ENCODE measurements at places on chromosomes 16 and 17.
A peak's percentile ranks its signal among the peaks of the same experiment; 100 is the strongest.

DNA sequence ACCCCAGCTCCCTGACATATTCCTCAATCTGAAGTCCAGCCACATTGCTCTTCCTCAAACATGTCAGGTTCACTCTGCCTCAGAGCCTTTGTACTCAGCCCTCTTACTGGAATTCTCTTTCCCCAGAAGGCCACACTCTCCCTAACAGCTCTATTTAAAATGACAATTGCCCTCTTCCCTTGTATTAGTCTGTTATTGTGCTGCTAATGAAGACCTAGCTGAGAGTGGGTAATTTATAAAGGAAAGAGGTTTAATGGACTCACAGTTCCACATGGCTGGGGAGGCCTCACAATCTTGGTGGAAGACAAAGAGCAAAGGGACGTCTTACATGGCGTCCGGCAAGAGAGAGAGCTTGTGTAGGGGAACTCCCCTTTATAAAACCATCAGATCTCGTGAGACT lies 46.0 kb downstream of the HS3ST2 start:
- DNase-seq = no peak

DNA sequence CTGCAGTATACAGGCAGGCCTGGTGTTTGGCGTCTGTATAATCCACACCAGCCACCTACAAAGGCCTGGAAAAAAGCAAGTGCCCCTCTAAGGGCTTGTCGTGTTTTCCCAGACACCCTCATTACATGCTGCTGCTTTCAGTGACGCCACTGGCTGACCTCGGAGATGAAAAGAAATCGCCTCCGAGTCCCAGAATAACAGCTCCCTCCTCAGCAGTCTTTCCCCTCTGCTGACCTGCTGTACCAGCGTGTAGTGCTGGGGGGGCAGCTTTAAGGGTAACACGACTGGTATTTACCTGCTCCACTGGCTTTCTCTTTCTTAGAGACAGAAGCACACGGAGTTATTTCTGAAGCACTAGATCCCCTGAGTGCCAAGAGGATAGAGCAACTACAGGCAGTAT lies 296.8 kb downstream of the GRIN2A start:
- no peak for DNase-seq

DNA sequence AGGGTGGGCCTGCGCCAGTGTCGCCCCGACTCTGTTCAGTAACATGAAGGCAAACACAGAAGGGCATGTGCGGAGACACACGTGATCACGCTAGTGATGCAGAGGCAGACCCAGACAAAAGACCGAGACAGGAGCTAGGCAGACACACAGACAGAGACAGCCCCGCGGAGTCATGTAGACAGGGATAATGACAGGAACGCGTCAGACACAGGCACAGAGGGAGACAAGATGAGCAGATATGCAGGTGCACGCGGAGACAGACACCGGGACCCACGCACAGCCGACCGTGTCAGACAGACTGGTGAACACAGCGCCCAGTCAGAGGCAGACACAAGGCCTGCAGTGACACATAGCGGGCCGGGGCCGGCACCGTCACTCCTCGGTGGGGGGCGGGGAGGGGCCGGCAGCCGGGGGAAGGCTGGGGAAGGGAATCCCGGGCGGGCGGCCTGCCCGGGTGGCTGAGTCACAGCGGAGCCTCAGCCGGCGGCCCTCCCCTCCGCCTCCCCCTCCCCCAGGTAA lies 7.4 kb downstream of the KDM6B start:
- DNase-seq = peak; percentile 32

GRCh38 chr17:9307313-9307998 lies 268.2 kb downstream of the STX8 start:
- DNase-seq = no peak

GRCh38 chr16:68448360-68448970 lies at the start of gene SMPD3:
TSS of gene SMPD3 (minus strand) at chr16:68448508. CDS start at chr16:68372181, 76,327 bp downstream.
- peak; percentile 90 for DNase-seq

- DNase-seq = no peak
These were observed 1.8 kb downstream of the RABEP2 start for GRCh38 chr16:28923231-28923587.

DNA sequence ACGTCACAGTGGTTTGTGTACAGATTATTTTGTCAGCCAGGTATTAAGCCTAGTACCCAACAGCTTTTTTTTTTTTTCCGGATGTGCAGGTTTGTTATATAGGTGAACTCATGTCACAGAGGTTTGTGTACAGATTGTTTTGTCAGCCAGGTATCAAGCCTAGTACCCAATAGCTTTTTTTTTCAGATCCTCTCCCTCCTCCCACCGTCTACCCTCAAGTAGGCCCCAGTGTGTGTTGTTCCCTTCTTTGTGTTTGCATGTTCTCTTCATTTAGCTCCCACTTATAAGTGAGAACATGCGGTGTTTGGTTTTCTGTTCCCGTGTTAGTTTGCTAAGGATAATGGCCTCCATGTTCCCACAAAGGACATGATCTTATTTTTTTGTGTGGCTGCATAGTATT lies 19.9 kb downstream of the RPTOR start:
- no peak for DNase-seq

GRCh38 chr17:67601897-67602296 lies 115.8 kb upstream of the NOL11 start:
- no peak for DNase-seq

DNA sequence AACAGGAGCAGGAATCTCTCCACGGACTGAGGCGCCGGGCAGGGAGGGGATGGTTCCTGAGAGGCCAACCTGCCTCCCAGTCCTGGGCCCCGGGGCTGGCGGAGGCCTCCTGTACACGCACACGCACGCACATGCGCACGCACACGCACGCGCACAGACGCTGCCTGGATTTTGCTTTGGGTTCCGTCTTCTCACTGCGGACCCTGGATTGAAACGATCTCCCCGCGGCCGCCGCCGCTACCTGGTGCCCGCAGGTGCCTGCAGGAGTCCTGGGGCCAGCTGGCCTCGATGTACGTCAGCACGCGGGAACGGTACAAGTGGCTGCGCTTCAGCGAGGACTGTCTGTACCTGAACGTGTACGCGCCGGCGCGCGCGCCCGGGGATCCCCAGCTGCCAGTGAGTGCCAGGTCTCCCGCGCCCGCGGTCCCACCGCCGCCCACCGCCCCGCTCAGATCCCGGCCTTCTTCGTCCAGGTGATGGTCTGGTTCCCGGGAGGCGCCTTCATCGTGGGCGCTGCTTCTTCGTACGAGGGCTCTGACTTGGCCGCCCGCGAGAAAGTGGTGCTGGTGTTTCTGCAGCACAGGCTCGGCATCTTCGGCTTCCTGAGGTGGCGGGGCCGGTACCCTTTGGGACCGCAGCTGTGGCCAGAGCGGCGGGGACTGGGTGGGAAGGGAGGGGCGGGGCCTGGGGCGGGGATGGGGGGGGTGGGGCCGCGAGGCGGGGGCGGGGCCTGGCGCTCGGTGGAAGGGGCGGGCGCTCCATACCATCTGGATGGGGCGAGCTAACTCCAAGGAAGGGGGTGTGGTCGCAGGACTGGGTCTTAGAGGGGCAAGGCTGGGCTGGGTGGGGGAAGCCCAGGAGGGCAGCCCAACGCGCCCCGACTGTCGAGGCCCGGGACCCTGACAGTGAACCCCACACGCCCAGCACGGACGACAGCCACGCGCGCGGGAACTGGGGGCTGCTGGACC lies 12.3 kb downstream of the CES4A start:
- no peak for DNase-seq

GRCh38 chr16:29662729-29663015 lies 375 bp upstream of the SPN start:
- no peak for DNase-seq

- DNase-seq = no peak
These were observed 30.2 kb upstream of the JPT2 start for GRCh38 chr16:1647856-1648255.

DNA sequence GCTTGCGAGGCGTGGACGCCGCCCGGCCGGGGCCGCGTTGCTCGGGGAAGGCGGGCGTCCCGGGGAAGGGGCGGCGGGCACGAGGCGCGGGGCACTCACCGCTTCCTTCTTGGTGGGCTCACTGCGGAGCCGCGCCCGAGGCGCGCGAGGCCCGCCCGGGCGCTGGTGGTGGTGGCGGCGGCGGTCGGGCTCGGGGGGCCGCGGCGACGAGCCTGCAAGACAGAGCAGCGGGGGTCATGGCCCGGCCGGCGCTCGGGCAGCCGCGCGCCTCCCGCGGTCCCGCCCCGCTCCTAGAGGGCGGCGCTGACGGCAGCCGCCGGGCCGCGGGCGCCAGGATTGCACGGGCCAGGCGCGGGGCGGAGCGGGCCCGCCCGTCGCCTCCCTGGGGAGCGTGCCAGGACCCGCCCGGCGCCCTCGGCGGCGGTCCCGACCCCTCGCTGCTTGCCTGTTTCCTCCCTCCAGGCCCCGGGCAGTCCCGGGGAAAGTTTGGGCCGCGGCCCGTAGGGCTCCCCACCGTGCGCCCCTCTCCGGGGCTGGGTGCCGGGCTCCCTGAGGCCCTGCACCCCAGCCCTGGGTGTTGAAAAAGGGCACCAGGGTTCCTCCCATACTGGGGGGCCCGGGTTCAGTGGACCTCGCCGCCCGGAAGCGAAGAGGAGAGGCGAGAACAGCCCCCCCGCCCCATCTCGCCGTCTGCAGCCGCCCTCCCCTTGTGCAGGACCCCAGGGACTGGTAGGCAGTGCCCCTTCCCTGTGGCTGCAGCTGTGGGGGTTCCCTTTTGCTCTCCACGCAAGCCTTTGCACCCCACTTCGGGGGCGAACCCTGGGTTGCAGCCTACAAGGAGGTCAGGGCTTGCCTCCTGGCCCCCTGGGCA lies at the start of gene C16orf74:
TSS of gene C16orf74 (minus strand) at position 270 of the 871 bp plus-strand sequence. CDS start 15,879 bp downstream, outside the sequence.
- no peak for DNase-seq

- no peak for DNase-seq
These were observed 35.3 kb downstream of the CUEDC1 start for GRCh38 chr17:57919918-57920317.

DNA sequence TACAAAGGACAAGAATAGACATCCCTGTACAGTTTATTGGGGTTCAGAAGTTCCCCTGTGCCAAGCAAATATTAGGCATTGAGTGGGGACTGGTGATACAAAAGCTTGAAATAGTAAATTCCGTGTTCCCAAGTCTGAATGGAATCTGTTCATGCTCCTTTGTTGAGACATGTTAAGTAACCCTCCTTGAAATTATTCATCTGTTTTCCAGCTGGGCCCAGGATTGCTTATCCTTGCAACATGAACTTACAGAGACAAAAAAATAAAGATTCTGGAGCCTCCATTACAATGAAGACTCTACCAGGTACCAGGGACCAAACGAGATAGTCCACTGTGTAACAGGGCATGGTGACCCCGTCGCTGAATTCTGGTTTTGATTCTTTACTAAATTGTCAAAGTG lies 6.1 kb upstream of the CCL8 start:
- DNase-seq = no peak

- no peak for DNase-seq
These were observed 1390.1 kb upstream of the CDH8 start for GRCh38 chr16:63426275-63426870.

GRCh38 chr16:76885776-76886537 lies 305.0 kb upstream of the MON1B start:
- no peak for DNase-seq

DNA sequence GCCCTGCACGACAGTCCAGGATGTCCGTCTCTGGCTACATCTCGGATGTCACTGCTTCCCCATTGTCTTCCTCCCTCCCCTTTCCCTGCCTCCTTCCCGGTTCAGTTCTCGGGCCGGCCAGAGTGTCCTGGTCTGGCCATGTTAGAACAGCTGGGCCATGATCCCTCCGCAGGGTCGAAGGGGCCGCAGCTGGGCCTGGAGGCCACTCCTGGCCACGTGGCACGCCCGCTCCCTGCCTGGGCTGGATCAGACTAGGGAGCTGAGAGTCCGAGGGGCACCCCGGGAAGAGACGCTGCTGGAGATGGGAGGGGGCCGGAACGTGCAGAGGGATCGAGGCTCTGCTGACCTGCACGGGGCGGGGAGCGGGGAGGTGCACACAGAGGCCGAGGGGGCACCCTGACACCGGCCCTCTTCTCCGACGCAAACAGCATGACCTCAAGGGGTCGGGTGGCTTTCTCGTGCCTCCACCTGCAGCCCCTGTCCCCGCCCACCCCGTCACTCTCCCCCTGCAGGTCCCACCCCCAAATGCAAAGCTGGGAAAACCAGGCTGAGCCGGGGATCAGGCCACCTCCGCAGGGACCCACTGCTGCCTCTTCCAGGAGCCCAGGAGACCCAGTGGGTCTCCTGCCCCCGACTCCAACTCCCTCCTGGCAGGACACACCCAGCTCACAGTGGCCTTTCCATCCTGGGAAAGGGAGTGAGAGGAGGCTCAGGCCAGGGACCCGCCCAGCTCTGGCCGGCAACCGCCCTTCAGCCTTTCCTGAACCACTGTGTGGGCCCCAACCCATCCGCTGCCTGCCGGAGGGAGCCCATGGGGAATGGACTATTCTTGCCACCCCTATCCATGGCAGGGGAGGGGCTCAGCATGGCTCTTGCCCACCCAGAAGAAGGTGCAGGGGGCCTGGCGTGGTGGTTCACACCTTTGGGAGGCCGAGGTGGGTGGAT lies 38.5 kb downstream of the CTU2 start:
- no peak for DNase-seq

- DNase-seq = no peak
These were observed 18.7 kb downstream of the SREBF1 start for GRCh38 chr17:17818088-17818526.

GRCh38 chr16:55225972-55226542 lies 97.9 kb upstream of the IRX6 start:
- DNase-seq = no peak

- no peak for DNase-seq
These were observed 11.5 kb upstream of the LONP2 start for GRCh38 chr16:48232493-48233040.

DNA sequence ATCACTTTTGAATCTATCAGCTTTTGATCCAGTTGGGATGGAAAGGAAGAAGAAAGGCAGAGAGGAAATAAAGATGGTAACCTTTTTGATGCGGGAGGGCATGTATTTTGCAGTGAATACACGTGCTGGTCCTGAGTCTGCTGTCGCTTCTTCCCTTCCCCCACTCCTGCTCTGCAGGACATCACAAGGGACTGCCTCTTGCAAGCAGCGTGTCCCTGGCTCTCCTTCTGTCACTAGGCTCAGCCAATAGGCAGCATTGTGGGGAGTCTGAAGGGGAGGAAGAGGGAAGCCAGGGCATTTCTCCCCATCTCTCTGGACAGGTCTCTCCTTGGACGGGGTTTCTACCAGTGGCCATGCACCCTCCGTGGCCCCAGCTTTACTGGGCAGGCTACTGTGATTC lies 15.7 kb upstream of the WFDC1 start:
- no peak for DNase-seq

DNA sequence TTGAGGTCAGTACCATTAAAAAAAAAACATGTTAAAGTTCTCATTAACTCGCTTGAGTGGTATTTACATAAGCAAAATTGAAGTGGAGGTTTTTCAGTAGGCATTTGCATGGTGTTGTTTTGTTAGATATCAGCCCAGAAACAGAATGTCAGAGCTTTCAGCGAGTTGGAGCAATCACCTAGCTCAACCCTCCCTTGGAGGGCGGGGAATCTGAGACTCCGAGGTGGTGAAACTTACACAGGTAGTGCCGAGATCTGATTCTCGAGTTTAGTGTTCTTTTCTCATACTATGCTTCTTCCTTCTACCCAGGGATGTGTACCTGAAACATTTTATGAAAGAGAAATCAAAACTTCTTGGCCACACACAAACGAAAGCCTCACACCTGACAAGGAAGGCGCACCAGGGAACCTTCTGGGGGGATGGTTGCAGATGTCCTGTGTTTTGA lies 6.6 kb downstream of the SEC14L1 start:
- no peak for DNase-seq

GRCh38 chr16:24643489-24643888 lies 86.0 kb upstream of the TNRC6A start:
- DNase-seq = no peak
